Iris pigment epithelial cell (primary cell): ENCODE measurements at places on chromosomes 4 and X.

GRCh38 chrX:5726224-5726623 is 502.4 kb downstream of the NLGN4X start:
- no peak for DNase-seq

GRCh38 chr4:70801265-70801809 is 38.4 kb downstream of the GRSF1 start:
- DNase-seq: no peak

GRCh38 chr4:26780539-26780938 is 80.1 kb upstream of the STIM2 start:
- peak; percentile 61 for DNase-seq

DNA sequence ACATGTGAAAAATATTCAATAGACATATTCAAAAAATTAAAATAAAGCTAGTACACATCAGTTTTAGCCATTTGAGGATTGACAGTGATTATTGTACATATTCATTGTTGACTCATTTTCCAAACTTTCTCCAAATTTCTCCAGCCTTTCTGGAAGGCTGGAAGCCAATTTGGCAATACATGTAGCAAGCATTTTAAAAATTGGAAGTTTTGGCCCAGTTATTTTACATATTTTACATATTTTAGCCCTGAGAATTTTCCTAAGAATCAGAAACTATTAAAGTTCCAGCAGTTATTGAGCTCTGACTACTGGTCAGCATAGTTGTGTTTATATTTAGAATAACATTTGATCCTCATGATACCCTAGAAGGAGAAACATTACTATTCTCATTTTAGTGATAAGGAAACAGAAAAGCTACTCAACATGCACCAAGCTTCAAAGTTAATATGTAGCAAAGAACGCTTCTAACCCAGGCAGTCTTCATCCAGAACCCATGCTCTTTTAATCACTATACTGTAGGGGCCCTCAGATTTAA is 3.2 kb downstream of the CABS1 start:
- DNase-seq: no peak
